Retina (tissue), 1 donor: ENCODE measurements at places on chromosomes 16 and 17.

DNA sequence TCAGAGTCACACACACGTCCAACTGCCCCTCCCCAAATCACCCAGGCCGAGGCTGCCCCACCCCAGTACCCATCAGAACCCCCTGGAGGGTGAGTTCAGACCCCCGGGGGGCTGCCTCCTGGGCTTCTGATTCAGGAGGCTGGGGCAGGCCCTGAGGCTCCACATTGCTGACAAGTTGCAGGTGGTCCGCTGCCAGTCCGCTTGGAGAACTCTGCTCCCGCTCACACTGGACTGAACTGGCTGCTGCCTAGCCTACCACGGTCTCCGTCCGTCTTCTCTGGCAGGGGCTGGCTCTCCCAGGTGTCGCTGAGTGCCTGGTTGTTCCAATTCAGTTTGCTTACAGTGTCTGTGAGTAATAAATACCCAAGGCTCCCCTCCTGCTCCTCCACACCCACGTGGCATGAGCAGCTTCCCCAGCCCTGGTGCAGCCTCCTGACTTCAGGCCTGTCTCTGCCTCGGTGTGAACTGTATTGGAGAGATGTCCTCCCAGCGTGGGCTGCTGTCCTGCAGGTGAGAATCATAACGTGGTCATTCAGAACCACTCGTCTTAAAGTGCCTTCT lies 163.4 kb downstream of the LAT start:
- DNase-seq, result no peak

DNA sequence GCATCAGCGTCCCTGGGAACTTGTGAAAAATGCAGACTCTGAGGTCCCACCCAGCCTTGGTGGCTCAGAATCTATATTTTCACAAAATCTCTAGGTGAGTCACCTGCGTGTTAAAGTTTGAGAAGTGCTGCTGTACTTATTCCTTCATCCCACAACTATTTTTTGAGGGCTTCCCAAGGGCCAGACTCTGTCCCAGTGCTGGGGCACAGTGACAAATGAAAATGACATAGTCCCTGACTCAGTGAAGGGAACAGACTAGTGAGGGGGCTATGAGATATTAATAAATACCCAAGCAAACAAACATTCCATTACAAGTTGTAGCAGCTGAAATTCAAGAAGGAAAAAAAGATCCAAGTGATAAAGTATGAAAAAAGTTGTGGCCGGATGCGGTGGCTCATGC lies 9.9 kb upstream of the EMP2 start:
- no peak for DNase-seq

DNA sequence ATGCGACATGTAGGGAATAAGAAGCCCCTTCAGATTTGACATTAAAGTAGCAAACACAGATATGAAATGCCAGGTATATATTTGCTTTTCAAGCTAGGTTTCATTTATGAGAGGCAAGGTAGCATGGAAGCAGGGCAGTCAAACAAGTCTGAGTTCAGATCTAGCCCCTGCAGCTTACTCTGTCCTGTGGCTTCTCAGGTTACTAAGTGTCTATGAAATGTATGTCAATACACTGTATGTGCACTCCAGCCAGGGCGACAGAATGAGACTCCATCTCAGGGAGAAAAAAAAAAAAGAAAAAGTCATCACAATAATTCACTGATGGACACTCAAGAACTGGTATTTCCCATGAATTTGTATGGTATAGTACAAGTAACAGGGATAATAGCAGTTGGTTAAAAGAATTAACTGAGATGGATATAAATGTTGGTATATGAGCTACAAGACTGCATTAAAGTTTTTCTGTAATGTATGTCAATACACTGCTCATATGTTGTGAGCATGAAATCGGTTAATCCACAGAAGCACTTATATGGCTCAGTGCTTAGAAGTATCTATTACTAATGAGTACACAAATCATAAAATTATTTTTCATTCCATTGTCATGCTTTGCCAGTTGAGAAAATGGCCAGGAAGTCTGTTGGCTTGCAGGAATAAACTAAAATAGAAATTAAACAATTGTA lies 2.9 kb upstream of the WSB1 start:
- no peak for DNase-seq

DNA sequence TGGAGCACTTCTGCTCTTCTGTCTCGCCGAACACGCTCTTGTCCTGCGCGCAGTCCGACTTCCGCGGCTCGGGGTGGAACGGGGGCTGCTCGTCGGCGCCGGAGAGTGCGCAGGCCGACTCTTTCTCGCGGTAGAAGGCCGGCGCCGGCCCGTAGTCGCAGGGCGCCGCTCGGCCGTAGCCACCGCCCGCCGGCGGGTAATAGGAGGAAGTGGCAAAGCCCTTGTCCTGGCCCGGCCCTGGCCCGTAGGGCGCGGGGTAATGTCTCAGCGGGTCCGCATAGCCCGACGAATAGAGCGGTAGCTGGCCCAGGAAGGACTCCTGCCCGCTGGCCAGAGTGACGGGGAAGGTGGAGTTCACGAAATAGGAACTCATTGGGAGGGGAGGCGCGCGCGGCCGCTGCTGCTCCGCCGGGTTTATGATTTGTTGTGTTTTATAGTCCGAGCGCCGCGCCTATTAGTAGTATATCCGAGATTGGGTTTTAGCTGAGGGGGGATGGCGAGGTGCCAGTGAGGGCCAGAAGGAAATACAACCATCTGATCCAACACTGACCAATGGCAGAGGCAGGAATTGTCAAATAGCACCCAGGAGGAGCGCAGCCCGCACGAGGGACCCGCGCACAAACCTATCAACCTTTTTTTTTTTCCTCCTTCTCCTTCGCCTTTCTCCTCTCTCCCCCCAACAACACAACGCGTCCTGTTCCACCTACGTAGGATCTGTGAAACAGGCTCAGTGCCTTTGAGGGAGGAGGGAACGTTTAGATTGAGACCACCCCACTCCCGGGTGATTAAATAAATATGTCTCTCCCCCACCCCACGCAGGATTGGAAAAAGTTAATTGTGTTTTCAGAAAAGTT lies 4.4 kb upstream of the HOXB5 start:
- DNase-seq, result peak; percentile 59

GRCh38 chr16:51107742-51108141 lies 43.3 kb downstream of the SALL1 start:
- no peak for DNase-seq

- peak; percentile 75 for DNase-seq
These were observed 1.4 kb downstream of the CARHSP1 start for GRCh38 chr16:8867216-8867931.

- DNase-seq, result peak; percentile 78
These were observed 37.6 kb downstream of the CTU2 start for GRCh38 chr16:88743693-88744576.

- DNase-seq, result no peak
These were observed 455.8 kb upstream of the MAF start for GRCh38 chr16:80056324-80056723.

GRCh38 chr16:75502916-75503605 lies 7.8 kb upstream of the CHST6 start:
- DNase-seq, result no peak

DNA sequence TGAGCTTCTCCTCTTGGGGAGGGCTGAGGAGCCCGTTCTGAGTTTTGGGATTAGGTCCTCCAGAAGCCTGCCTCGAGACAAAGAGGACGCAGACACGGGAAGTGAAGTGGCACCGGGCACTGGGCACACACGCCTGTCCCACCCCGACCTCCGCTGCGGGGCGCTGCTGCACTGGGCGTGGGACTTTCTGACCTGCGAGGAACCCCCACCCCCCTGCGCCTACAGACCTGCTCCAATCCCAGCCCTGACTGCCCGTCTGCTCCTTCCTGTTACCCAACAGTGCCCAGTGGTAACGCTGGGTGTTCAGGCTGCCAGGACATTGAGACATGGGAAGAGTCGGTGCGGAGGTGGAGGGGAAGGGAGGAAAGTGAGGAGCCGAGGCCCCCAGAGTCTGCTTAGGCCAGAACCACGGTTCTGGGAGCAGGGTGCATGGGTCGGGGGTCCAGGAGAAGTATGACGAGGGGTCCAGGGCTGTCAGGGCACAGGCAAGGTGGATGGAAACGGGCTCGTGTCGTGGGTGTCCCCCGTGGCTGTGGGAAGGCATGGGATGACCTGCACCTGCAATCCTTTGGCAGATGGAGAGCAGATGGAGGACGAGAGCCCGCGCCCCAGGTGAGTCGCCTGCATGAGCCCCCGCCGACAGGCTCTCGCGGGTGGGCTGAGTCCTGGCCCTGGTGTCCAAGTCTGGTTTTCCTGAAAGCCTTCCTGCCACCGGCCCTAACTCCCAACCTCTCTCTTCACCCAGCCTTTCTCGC lies 112.0 kb upstream of the CREBBP start:
- DNase-seq, result no peak

- peak; percentile 46 for DNase-seq
These were observed 33.7 kb downstream of the SRCIN1 start for GRCh38 chr17:38571833-38572668.
